NCI-H2171 (cell line): ENCODE measurements at places on chromosomes 5 and 9.

DNA sequence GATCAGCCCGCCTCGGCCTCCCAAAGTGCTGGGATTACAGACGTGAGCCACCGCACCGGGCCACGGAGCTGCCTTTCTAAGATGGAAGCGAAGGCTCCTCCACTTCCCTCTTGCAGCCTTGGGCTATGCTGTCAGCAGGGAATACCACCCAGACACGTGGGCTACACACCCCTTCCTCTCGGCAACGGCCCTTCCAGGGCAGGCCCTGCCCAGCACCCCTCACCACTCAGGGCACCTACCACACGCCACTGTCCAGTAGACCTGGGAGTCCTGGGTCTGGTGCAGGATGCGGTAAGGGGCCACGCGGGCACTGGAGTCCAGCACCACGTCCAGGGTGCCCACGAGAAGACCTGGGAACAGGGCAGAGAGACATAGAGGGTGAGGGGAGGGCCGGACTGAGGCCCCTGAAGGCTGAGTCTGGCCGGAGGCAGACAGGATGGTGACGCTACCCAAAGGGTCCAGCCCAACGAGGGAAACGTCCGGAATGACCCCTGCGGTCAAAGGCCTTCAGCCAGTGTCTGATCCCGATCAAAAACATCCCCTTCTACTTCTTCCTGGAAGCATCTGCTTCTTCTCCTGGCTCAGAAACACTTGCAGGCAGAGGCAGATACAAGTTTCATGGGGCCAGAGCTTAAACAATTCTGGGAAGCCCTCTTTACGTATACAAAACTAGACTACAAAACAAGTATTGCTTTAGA, 3.1 kb downstream of the TBC1D9B start:
- DNase-seq: no peak

DNA sequence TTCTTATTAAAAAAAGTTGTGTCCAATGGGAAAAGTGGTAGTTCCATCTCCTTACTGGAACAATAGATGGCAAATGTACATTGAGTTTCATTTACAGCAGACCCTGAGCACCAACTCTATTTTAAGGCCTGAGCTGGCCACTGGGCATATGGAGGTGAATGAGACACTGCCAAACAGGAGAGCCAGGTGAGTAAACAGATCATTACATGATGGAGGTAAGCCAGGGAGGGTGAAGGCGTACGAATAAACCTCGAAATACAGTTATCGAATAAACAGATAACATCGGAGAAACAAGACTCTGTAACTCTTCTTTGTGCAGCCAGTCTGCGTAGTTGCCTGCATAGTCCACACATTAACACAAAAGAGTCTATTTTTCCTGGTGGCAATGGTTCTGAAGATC, 446.4 kb upstream of the KLF4 start:
- no peak for DNase-seq

DNA sequence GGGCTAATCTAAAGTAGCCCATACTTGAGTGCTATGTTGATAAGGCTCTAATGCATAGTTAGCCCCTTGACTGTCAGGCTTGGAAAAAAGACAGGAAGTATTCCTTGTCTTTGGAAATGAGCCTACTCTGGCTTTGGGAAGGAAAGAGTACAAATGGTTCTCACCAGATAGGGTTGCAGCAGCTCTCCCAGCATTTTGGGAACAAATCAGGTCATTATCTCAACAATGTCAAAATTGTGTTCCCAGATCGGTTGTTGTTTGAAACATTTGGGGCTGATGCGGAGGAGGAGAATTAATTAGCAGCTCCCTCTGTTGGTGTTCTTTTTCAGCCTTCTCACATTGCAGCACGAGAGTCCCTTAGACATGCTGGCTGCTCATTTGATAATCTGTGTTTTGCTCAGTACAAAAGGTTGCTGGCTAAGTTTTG, 294.7 kb upstream of the DMRT1 start:
- DNase-seq: peak; percentile 35

DNA sequence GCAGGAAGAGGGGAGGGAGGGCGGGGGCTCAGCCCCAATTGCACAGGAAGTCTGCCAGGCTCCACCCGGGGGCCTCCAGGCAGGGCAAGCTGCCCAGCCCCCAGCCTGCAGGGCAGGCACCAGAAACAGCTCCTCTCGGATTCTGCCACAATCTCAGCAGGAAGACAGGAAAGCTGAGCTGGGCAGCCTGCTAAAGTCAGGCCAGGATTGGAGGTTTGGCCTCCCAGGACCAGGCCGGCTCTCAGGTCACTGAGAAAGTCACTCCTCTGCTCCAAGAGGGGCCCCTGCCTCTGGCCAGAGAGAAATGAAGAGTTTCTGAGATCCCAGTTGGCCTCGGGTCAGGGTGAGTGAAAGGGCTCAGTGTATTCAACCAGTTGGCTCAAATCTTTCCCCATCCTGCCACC, 54.6 kb upstream of the STXBP1 start:
- DNase-seq: no peak

DNA sequence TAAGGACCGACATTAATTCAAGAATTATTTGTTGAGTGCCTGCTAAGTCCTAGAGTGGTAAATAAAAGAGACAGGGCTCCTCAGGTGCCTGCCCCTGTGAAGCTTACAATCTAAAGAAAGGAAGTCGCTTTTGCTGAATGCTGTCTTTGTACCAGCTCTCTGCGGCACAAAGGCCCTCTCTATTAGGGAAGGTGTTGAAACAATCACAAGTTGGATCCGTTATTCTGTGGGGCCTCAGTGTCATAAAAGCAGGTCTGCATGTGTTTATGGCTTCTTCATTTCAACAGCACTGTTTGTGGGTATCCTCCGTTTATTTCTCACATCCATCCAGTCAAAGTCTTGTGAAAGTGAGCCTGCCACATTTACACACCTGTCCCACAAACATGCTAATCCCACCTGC, 7.0 kb upstream of the MVB12B start:
- no peak for DNase-seq

DNA sequence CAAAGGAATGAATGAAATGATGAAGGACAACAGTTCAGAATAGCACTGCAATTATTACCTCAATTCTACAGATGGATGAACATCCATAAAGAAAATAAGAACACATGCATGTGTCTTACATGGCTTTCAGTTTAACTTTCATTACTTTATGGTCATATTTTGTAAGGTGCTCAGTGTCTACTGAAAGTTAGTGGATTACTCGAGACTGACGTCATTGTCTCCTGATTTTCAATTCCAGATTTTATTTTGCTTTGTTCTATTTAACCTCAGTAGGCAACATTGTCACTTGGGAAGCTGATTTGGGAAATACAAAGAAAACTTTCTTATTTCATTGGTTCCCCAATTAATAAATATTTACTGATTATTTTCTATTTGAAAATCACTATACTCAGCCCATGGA, 363.7 kb downstream of the CHSY3 start:
- no peak for DNase-seq

- no peak for DNase-seq
Measured at GRCh38 chr5:171433352-171433698, 13.9 kb downstream of the FGF18 start.

GRCh38 chr9:132230605-132231004, 68.7 kb downstream of the NTNG2 start:
- DNase-seq: peak; percentile 96

DNA sequence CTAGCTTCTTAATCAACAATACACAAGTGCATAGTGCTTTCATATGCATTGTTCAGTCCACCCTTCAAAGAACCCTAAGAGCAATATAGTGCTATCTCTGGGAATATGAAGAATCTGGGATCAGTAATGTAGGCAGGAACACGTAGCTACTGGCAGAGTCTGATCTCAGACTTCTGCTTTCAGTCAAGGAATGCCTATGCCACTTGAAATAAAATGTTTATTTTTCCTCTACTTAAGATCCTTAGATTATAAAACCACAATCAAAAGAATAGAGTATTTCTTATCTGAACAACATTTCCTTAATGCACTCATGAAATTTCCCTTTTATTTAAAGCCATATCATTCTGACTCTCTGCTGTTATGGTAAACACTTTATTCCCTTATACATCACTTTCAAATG, 1407.8 kb upstream of the C9orf72 start:
- DNase-seq: no peak

- no peak for DNase-seq
Measured at GRCh38 chr5:531101-531748, 7.0 kb upstream of the SLC9A3 start.

DNA sequence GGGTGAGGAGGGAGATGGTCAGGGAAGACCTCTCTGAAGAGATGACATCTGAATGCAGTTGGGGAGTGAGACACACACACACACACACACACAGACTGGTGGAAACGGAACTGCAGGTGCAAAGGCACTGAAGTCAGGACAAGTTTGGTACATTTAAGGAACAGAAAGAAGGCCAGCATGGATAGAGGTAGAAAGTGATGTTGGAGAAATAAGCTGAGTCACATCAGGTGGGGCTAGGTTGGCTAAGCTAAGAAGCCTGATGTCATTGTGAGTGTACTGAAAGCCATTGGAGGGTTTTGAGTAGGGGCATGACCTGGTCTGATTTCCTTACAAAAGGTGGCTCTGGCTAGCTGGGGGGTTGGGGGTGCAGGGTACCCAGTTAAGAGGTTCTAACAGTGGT, 3.1 kb downstream of the BSPRY start:
- no peak for DNase-seq
